ENCODE measurements at places on chromosomes 7 and 10. TPM values are rescaled to one million over a fixed set of nuclear protein-coding genes. Genes with fewer than 3 reads are reported as not detected.

DNA sequence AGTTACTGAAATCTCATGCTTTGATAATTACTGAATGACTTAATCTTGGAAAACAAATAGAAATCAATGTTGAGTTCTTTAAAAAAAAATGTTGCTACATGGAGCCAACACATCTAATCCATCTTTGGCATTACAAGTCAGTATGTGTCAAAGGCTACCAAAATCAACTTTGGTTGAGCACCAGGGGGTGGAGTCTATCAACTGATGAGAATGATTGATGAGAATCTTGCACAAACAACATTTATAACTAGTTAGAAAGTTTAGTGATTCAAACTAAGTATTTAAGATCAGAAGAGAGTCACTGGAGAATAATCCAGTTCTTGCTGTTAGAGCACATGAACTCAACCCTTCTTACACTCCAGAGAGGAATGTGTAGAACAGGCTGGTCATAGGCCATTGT lies 70.5 kb upstream of the LRRC17 start:
- DNase-seq, result no peak

DNA sequence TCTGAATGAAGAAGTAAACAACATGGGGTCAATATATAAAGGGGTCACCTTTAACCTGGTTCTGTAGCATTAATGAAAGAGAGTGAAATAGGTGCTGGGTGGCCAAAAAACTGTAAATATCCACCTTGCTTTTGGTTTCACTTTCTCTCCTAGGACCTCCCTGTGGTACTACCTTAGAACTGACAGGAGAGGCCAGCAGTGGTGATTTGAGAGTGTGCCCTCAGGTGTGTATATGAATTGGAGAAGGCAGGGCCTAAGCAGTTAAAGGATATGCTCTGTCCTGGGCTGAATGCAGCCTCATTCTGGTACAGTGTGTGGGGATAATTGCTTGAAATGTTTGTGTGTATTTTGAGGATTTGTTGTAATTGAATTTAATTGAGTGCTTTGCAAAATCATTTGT lies 62.0 kb downstream of the BBS9 start:
- no peak for DNase-seq

Gene ADCY1
- 226 TPM for total RNA-seq

- DNase-seq, result no peak
Observed at GRCh38 chr10:105981679-105982078, 1182.8 kb downstream of the SORCS1 start.

Gene SKIDA1
- 9.4 TPM for total RNA-seq

DNA sequence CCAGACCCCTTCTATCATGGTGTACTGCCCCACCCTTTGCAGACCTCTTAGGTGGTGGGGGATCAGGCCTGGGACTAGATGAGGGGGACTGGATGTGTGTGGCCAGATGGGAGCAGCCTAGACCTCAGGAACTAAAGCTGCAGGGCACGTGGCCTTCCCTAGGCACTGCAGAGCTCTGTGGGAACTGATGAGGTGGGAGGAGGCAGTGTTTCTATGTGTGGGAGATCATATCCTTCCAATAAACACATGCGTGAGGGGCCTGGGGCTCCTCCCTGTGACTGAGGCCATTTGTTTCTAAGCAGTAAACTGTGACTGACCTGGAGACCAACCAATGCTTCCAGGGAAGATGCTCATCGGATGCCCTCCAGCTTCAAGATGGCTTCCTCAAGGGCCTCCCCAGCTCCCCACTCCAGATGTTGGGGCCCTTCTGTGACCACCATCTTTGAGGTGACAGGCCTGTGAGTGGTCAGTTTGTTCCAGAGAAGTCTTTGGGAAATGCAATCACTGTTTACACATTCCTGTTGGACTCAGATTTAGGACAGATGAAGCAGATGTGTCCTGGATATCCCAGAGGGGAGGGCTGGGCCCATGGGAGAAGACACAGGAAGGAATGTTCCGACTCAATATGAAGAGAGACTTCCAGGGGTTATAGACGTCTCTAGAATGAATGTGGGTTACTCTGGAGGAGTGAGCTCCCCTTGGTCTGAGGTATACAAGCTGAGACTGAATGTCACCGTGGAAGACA lies 23.6 kb upstream of the ZCCHC24 start:
- no peak for DNase-seq

DNA sequence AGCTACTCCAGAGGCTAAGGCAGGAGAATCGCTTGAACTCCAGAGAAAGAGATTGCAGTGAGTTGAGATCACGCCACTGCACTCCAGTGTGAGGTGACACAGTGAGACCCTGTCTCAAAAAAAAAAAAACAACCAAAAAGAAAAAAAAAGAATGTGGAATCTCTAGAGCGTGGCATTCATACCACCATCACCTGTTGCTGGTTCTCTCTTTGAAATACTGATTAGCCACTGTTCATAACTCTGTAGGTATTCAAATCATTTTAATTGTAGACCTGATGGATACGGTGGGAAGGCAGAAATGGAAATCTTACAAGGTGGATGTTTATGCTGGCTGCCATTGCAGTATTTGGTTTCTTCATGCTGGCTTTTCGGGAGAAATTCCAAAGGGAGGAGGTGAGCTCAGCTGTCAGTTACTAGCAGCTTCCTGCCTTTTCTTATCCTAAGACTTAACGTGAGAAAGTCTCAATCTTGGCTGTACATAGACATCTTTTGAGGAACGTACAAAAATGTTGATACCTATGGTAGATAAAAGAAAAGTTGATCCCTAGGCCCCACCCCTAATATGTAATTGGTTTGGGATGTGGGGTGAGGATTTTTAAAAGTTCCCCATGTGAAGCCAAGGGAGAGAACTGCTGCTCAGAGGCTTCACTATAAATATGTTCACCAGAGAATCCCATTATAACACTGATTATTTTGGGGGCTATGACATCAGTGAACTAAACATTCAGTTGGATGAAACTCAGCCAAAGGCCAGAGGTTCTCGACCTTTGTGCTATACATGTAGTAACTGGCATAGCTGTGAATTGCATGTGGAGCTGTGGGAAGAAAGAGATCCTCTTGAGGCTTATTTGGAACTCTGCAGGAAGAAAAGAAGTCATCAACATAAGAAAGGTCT lies 26.9 kb upstream of the MKLN1 start:
- no peak for DNase-seq

DNA sequence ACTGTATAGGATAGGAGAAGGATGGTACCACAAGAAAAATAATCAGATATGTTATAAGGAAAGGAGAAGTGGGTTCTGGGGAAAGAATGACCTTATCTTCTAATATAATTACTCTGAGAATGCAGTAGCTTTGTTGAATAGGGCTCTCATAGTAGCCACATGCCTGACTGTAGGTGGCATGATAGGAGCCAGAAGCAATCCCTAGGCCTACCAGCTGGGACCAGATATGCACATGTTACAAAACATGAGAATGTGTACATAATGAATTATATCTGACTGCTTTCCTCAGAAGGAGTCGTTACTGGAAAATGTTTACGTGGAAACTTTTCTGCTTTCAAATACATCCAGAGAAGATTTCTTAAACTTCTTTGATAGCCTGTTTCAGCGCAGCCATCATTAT lies 53.2 kb upstream of the FAM3C start:
- DNase-seq, result no peak

DNA sequence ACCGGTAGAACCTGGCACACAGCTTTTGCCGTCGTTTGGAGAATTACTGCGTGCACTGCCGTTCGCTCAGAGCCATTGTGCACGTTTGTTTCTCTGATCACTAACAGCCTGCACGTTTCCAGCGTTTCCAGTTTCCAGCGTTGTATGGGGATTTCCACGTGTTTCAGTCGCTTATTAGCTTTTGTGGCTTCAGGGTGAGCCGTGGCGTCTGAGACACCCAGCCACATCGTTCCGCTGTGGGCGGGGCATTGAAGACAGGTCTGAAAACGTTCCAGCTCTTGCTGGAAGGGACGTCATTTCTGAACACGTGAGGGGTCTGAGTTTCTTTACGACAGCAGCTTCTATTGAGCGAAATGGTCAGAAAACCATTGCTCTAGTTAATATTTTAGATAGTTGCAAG lies 164.8 kb downstream of the DNAJB6 start:
- no peak for DNase-seq

DNA sequence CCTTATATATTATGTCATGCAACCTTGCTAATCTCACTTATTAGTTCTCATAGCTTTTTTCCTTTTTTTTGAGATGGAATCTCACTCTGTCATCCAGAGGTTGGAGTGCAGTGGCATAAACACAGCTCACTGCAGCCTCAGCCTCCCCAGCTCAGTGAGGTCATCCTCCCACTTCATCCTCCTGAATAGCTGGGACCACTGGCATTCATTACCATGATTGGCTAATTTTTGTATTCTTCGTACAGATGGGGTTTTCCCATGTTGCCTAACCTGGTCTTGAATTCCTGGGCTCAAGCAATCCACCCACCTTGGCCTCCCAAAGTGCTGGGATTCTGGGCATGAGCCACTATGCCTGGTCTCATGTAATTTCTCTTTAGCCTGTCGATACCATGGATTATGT lies 89.1 kb upstream of the TRIM24 start:
- no peak for DNase-seq

Gene MRC1
- total RNA-seq, result 4.5 TPM

DNA sequence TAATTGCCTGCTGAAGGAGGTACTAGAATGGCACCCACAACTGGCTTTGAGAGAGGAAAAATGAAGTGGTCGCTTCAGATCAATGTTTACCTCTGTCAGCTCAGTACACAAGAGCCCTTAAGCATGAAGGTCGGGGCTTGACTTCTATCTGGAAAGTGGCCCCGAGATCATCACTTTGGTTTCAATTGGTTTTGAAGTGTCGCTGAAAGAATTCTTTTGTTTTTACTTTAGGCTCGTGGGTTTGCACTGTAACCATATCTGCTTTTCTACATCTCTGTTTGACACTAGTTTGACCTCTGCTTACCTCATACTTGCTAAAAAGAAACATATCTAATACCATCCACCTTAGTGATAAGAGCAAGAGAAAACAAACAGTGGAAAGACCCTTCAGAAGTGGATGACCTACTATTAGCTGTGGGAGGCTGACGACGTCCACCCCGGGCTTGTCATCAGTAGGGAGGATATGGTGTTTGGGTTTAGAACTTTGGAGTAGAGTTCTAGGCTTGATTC lies 361.8 kb downstream of the GATA3 start:
- DNase-seq, result no peak

Gene JAKMIP3
- total RNA-seq, result 4.8 TPM

Gene CRHR2
- total RNA-seq, result 1.1 TPM

GRCh38 chr10:66301078-66301477 lies 624.8 kb upstream of the LRRTM3 start:
- no peak for DNase-seq

DNA sequence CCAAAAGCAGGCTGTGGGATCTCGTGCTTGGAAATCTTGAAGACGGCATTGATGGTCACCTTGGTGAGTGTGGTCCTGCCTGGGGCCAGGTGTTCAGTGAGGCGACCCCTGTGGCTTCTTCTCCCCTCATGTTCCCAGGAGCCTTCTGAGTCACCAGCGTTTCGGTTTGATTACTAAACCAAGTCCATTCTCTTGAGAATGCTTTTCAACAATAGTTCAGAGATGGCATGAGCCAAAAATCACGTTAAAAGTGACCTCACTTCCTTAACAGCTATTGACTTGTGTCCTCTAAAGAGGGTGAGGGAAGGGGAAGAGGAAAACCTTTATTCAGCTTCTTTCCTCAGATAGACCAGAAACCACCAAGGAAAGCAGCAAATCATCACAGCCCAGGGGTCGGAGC lies 315.2 kb downstream of the GATA3 start:
- DNase-seq, result no peak

Gene GPNMB
- 5.3 TPM for total RNA-seq

DNA sequence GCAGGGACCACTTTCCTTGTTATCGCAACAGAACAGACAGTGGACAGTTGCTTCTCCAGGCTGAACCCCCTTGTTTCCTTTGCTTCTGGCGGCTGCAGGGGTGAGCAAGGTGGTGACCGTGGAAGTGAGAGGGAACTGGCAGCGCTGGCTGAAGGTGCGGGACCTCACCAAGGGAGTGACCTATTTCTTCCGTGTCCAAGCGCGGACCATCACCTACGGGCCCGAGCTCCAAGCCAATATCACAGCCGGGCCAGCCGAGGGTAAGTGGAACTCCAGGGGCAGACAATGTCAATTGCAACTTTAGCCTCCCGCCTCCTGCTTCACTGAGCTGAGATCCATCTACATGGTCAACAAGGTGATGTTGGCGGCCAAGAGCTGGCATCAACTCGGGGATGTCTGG lies 462.1 kb upstream of the FOXK1 start:
- DNase-seq, result no peak

- no peak for DNase-seq
Observed at GRCh38 chr10:131786756-131787605, 113.8 kb upstream of the PPP2R2D start.

DNA sequence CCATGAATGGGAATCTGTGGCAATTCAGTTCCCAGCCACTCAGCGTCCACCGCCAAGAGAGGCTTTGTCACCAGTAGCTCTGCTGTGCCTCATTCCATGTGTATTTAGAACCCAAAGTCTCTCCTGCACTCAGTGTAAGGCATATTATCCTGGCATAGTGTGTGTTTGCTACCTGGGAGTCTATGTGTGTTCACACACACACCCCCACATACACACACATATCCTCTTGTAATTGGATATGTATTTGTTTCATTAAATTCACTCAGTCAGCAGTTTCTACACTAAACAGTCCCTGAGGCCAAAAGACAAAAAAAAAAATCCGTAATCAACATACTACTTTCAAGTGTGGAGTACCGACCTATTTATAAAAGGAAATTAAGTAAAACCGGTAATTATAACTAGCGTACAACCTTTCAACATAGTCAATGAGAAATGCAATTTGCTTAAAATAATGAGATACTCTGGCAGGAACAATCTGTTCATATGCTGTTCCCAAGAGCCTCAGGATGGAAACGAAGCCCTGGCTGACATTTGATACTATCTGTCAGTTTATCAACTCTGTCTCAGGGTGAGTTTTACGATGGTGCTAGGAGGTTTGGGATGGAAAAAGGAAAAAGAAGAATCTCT lies 425.8 kb upstream of the CELF2 start:
- no peak for DNase-seq

DNA sequence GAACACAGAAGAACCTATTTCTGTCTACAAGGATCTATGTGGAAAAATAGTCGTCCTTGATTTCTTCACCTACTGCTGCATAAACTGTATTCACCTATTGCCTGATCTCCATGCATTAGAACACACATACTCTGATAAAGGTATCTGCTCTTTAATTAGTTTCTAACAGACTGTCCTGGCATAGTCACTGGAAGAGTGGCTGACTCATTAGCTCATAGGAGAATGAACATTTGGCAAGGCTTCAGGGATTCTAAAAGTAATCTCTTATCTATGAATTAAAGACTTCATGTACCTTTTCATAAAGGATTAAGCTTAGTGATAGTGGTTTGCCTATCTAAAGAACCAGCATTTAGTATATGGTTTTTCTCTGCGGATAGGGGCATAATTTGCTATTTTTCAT lies 4.1 kb downstream of the NHLRC2 start:
- no peak for DNase-seq

GRCh38 chr10:111885919-111886318 lies 297.6 kb downstream of the GPAM start:
- no peak for DNase-seq

DNA sequence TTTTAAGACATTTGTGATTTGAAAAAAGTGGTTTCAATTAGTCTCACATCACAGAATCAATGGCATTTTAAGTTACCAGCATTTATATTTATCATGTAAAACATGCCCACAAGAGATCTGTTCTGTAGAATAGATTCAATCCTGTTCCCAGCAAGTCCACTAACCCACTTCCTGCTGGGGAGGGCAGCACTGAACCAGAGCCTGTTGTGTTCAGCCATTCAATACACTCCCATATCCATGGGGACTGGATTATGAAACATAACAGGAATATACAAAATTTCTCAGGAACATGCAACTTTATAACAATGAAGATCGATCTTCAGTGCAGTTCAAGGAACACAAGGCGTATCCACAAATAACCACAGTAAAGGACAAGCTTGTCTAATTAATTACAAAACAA lies 24.4 kb upstream of the ANK3 start:
- DNase-seq, result no peak

GRCh38 chr7:36261019-36261754 lies 108.1 kb downstream of the EEPD1 start:
- DNase-seq, result no peak

Measured in occipital lobe (tissue), 3 donors.